Stimulated activated CD4-positive, alpha-beta T cell treated with anti-CD3 and anti-CD28 coated beads, Interleukin-2, amount 100 ng/mL, for 24 hours (primary cell): ENCODE measurements at places on chromosomes 4 and X.

- no peak for DNase-seq
These were observed 1485.6 kb downstream of the PCDH19 start for GRCh38 chrX:98924511-98924910.

DNA sequence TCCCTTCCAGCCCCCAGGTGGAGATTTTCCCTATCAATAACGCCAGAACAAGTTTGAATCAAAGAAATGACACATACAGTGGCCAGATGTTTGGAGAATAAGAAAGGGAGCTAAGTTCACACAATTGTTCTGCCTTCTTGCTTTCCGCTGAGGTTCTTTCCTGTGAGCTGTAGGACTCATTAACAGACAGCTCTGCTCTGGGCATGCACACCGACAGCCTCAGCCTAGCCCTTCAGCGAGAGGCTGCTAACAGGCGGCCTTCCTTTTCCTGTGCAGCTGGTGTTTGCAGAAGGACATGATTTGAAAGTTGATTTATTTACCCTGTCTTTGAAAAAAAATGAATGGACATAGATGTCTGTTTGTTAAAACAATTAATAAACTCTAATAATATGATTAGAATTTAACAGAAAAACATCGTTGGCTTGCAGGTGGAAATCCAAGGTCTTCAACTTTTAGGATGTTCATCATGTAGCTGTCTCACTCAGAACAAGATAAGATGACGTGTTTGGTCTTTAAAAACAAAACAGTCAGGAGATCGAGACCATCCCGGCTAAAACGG, 183.3 kb downstream of the KDR start:
- DNase-seq = peak; percentile 31

- DNase-seq = no peak
These were observed 125.9 kb downstream of the CFAP299 start for GRCh38 chr4:80461412-80461811.

DNA sequence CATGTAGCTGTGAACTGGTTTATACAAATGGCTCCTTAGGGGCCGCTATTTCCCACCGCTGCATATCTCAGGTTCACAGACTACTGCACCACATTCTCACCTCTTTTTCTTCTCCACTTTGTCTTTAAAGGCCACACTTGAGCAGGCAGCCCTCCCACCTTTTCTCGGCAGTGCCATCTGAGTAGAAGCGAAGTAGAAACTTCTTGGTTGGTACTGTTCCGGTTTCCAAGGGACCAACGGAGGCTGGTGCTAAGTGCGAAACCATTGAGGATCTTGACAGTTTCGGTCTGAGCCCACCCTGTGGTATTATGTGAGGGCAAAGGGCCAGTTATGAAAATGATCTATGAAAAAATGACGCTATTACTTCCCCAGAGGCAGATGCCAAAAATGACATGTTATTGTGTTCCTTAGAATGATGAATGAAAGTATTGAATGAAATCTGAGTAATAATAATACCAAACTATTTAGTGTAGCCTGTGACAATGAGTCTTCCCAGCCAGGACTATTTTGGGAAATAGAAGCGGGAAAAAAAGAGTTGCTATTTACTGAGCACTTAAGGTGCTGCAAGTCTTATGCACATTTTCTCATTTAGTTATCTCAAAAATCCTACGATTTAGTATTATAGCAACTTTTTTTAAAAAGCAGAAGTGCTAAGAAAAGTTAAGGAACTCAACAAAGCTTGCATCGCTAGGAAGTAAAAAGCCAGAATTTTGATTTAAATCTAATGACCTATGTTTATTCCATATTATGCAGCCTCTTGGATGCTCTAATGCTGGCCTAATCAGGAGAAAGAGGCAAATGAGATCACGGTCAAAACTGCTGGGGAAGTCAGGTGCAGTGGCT, 29.6 kb upstream of the CHRNA9 start:
- peak; percentile 56 for DNase-seq

DNA sequence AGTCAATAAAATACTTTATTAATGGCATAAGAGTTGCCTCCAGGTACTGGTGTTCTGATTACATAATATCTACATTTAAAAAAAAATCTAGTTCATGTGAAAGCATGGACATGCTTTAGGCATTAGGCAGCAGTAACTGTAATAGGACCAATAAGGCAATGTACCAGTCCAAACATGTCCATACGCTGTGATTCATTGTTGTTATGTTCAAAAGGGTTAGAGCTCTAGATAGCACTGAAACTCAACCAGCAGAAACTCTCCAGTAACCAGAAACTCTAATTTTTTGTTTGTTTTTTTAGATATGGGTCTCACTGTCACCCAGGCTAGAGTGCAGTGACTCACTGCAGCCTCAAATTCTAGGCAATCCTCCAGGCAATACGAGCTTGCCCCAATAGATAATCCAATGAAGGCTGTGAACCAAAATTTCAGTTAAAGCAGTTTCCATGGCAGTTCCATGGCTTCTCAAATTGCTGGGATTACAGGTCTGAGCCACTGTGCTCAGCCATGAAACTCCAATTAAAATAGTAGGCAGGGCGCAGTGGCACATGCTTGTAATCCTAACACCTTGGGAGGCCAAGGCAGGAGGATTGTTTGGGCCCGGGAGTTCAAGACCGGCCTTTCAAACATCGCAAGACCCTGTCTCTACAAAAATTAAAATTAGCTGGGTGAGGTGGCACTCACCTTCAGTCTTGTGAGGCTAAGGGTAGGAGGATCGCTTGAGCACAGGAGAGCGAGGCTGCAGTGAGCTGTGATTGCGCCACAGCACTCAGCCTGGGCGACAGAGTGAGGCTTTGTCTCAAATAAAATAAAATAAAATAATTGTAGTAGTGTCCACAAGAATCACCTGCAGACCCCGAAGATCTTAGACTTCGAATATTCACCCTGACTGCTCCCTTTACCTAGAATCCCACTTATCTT, 36.3 kb downstream of the MGARP start:
- no peak for DNase-seq

DNA sequence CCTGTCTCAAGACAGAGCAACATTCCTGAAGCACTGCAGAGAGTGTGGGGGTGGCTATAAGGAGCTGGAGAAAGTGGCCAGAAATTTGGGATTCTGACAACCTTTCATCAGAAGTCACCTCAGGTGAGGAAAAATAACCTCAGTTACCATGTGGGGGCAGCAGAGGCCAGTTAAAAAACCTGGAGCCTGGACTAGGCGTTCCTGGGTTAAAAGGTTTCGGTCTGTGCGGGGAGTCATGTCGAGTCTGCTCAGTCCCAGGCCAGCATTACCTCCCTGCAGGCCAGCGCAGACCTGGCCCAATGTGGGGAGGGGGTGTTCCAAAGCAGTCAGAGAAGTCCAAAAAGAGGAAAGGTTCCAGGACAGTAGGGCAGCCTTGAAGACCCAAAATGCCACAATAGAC, 10.9 kb upstream of the NALF2 start:
- peak; percentile 40 for DNase-seq

DNA sequence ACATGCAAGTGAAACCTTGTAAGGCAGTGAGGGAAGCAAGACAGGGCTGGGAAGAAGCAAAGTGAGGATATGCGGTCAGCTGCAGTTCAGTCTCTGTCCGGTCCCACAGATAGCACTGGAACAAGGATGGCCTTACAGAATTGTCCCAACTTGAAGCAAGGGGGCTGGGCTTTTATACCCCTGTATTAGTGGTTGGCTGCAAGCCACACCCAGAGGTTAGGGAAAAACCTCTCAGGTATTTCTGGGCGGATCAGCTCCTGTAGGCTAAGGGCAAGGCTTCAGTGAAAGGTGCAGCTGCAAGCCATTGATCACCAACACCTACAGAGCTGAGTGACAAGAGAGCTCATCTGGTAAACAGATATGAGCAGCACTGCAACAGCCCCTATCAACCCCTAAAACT, 89.0 kb downstream of the KDR start:
- no peak for DNase-seq

- no peak for DNase-seq
These were observed 8.4 kb downstream of the UGT8 start for GRCh38 chr4:114607056-114607455.

DNA sequence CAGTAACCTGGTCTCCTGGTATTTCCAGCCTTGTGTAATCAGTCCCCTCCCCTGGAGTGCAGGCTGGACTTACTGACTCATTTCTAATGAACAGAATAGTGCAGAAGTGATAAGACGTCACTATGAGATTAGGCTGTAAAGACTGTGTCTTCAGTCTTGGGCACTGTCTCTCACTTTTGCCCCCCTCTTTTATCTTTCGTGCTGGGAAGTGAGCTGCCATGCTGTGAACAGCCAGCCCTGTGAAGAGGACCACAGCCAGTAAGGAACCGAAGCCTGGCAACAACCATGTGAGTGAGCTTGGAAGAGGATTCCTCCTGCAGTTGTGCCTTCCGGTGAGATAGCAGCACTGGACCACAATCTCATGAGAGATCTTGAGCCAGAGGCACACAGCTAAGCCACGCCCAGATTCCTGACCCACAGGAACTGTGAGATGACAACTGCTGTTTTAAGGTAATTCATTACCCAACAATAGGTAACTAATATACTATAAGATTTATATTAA, 67.5 kb upstream of the GPR34 start:
- no peak for DNase-seq

- DNase-seq = no peak
These were observed 171.8 kb upstream of the NRK start for GRCh38 chrX:105650577-105650976.

GRCh38 chrX:10189317-10190268, 32.8 kb downstream of the CLCN4 start:
- peak; percentile 69 for DNase-seq

DNA sequence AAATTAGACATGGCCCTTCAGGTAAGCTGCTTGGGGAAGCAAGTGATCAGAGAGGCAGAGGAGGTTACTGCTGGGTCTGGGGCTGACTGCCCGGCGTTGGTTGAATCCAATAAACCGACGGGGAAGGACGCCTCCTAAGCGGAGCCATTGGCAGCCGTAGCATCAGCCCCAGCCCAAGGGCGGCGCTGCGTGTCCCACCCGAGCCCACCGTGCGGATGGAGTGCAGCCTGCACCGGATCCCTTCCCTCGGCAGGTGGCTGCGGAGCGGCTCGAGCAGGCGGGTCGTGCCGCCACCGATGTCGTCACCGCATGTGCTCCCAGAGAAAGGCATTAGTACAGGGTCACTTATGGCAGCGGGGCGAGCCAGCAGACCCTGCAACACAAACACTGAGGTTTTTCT, 82.1 kb downstream of the ALPK1 start:
- DNase-seq = no peak

DNA sequence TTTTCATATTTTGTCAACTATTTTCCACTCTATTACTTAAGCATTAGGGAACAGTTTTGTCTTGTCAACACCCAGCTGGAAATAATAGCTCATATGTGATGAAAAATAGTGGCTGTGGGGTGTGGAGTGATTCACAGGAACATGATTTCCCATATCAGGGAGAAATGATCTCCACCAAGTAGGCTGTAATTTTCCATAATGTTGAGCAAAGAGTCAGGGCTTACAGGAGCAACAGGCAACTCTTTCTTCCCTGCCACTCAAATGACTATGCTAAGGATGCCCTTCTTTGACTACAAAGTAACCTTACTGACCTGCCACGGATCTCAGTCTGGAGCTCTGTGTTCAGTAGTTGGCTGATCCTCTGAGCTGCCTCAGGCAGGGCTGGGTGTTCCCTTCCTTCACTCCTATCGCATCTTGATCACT, 90.0 kb upstream of the GATB start:
- DNase-seq = no peak

- no peak for DNase-seq
These were observed 182.8 kb downstream of the GUCY2F start for GRCh38 chrX:109299091-109299490.

DNA sequence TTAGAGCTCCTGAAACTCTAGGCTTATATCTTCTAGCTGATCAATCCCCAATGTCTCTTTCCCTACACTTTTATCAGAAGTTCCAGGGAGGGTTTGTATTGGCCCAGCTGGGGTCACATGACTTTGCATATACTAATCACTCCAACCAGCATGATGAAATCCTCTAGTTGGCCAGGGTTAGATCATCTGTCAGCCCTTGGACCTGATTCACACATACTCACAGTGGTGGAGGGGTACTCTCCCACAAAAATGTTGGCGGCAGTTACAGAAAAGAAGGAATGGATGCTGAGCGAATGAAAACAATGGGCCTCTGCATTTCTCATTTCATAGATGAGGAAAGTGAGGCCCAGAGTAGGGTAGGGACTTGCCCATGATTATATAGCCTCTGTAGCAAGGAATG, 151.1 kb downstream of the PJA1 start:
- DNase-seq = no peak

DNA sequence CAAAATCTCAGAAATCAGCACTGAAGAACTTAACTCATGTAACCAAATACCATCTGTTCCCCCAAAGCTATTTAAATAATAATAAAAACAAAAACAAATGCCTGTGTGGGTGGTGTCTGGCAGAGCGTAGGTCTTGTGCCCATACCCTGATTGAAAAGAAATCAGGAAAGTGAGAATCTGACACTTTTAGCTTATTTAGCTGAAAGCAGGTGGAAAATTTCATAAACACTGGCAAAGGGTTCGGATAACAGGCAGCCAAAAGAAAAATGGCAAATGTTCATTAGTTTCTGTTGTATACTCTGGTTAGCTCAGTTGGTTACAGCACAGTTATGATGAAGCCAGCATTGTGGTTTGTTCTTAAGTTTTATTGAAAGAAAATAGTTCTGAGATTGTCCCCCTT, 48.3 kb downstream of the REPS2 start:
- DNase-seq = no peak

GRCh38 chr4:173490817-173491528, 39.1 kb downstream of the HAND2 start:
- no peak for DNase-seq

DNA sequence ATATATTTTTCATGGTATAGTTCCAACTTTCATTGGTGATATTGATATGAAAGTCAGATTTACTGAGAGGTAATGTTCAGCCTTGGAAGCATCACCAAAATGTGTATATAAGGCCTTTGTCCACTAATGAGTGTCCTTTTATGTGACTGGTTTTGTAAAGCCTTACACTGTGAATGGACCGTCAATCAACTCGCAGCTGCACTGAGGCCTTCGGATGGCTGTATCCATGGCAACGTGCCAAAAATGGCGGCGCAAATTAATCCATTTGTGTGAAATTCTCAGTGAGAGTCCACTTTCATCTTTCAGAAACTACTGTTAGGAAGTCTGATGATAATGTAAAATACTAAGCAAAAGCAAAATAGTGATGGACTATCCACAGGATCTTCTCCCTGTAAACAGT, 131.7 kb downstream of the SPCS3 start:
- DNase-seq = no peak

DNA sequence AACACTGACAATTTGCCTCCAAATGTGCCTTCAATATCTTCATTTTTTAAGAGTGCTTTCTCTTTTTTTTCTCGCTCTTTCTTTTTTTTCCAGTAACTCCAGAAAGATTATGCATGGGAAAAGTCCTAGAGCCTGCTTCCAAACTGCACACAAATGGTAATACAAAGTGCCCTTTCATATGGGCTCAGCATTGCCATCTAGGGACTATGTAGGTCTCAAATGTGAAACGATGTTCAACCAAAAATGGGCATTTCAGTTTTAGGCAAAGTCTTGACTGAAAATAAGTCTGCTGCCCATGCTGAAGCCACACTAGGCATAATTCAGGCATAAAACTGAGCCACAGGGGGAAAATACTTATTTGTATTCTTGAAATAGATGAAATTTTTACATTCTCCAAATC, 65.6 kb downstream of the SYNPO2 start:
- no peak for DNase-seq

GRCh38 chr4:45410701-45411210, 684.4 kb upstream of the GNPDA2 start:
- DNase-seq = no peak
